ENCODE measurements at places on chromosomes 11 and 22. TPM values are rescaled to one million over a fixed set of nuclear protein-coding genes. Genes with fewer than 3 reads are reported as not detected.
A peak's percentile ranks its signal among the peaks of the same experiment; 100 is the strongest.

ISX gene
- polyA plus RNA-seq, result 0.14 TPM

SH3BP1 gene
- polyA plus RNA-seq, result 5.9 TPM

NCF4 gene
- polyA plus RNA-seq, result 4.0 TPM

XKR3 gene
- polyA plus RNA-seq, result not detected

DNA sequence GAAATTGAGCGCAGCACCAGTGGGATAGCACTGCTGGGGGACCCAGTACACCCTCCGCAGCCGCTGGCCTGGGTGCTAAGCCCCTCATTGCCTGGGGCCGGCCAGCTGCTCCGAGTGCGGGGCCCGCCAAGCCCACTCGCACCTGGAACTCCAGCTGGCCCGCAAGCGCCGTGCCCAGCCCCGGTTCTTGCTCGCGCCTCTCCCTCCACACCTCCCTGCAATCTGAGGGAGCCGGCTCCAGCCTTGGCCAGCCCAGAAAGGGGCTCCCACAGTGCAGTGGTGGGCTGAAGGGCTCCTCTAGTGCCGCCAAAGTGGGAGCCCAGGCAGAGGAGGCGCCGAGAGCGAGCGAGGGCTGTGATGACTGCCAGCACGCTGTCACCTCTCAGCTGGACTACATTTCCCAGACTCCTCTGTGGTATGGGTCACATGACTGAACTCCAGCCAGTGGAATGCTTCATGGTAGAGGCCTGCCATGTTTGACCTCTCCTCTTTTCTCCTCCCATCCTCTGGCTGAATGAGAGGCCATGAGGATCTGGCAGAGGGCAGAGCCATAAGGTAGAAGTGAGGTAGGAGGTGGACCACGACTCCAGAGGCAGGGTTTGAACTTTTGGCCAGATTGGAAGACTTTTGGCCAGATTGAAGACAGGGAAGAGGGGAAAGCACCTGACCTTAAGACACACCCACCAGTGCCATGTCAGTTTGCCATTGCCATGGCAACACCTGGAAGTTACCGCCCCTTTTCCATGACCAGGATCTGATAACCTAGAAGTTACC, 6.2 kb downstream of the MRGPRD start:
- H3K27ac ChIP-seq, result no peak overlapping the region
- no peaks in the 10 kb centered on the region for H3K36me3 ChIP-seq
- no peaks in the 10 kb centered on the region for H3K4me1 ChIP-seq
- no peak overlapping the region for H3K4me3 ChIP-seq
- no peak for DNase-seq

DNA sequence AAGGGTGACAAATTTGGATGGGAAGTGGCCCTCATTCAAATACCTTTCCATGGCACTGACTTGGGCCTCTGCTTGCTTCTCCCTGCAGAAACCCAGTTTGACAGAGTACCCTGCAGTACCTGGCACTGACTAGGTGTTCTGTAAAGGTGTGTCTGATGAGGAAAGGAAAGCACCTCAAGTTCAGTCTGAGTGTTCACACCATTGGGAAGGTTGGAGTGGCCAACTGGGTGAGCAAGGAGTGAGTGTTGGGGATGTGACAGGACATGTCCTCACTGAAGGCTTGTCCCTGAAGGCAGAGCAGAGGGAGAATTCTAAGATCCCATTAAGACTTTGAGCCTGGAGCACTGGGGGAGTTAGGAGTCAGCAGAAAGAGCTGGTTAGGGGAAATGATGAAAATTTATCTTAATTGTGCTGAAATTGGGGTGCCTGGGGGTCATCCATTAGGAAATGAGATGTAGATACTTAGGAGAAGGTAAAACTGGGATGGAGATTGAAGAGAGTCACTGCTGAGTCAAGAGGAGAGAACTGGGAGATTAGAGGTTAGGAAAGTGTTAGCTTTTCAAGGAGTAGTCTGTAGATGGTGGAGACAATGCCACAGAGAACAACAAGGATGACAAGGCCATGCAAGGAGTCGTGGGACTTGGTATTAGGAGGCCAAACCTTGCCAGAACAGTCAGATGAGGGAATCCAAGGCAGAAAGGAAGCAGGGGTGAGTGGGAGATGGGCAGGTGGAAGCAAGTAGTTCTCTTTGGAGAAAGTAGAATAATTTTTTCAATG, 6.1 kb downstream of the SREBF2 start:
- DNase-seq, result no peak
- no peak overlapping the region for H3K4me3 ChIP-seq
- H3K4me1 ChIP-seq, result peaks cover 22% of the 10 kb centered on the region
- H3K36me3 ChIP-seq, result no peaks in the 10 kb centered on the region
- H3K27ac ChIP-seq, result peak overlapping the region; percentile 5

GRCh38 chr22:44443641-44444235, 54.3 kb downstream of the RTL6 start:
- H3K27me3 ChIP-seq, result no peaks in the 10 kb centered on the region
- no peak overlapping the region for H3K4me3 ChIP-seq
- H3K36me3 ChIP-seq, result no peaks in the 10 kb centered on the region
- H3K4me1 ChIP-seq, result no peaks in the 10 kb centered on the region
- no peak for DNase-seq

C11orf91 gene
- not detected for polyA plus RNA-seq

DNA sequence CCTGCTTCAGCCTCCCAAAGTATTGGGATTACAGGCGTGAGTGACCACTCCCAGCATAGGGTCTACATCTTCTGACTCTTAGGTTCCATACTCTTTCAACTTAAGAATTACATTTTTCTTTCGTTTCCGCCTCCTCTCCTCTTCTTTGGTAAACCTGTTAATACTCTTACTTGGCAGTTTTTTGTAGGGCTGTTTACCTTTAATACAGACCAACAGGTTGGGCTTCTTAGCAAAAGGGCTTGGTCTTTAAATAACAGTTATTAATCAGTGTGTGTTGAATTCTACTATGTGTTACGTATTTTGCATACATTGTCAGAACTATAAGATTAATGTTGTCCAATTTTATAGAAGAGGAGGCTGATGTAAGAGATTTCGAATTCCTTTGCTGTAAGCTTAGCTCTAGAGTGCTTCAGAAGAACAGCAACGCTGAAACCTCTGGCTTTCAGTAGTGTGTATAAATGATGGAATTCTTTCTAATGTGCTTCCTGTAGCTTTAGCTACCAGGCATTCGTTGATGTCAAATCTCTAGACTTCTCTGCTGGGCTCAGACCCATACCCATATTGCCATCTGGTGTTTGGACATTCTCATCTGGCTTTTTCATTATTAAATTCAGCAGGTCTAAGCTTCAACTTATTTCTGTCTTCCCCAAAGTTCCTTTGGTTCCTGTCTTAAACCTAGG, 3.1 kb downstream of the FDX1 start:
- peak overlapping the region; percentile 77 for H3K4me3 ChIP-seq
- no peaks in the 10 kb centered on the region for H3K27me3 ChIP-seq
- peaks cover 19% of the 10 kb centered on the region for H3K4me1 ChIP-seq
- no peak for DNase-seq
- H3K36me3 ChIP-seq, result no peaks in the 10 kb centered on the region

GRCh38 chr11:15180212-15180792, 65.6 kb downstream of the INSC start:
- H3K27ac ChIP-seq, result no peak overlapping the region
- no peaks in the 10 kb centered on the region for H3K4me1 ChIP-seq
- no peak overlapping the region for H3K4me3 ChIP-seq
- DNase-seq, result no peak

GRCh38 chr11:75499423-75500190, 26.1 kb downstream of the GDPD5 start:
- H3K27me3 ChIP-seq, result no peaks in the 10 kb centered on the region
- no peak overlapping the region for H3K4me3 ChIP-seq

BTBD18 gene
- polyA plus RNA-seq, result 0.05 TPM

NUP50 gene
- polyA plus RNA-seq, result 11.8 TPM

OR5B21 gene
- not detected for polyA plus RNA-seq

UNC93B1 gene
- polyA plus RNA-seq, result 36.5 TPM

GRCh38 chr11:59184691-59185339, 12.9 kb downstream of the DTX4 start:
- H3K27ac ChIP-seq, result peak overlapping the region; percentile 74
- H3K4me1 ChIP-seq, result no peaks in the 10 kb centered on the region
- no peak for DNase-seq
- no peaks in the 10 kb centered on the region for H3K27me3 ChIP-seq
- no peaks in the 10 kb centered on the region for H3K36me3 ChIP-seq
- no peak overlapping the region for H3K4me3 ChIP-seq

GRCh38 chr11:124839972-124840621, 25.1 kb upstream of the ROBO3 start:
- H3K27ac ChIP-seq, result no peak overlapping the region
- peak overlapping the region; percentile 5 for H3K4me3 ChIP-seq
- no peaks in the 10 kb centered on the region for H3K27me3 ChIP-seq
- H3K36me3 ChIP-seq, result no peaks in the 10 kb centered on the region

DNA sequence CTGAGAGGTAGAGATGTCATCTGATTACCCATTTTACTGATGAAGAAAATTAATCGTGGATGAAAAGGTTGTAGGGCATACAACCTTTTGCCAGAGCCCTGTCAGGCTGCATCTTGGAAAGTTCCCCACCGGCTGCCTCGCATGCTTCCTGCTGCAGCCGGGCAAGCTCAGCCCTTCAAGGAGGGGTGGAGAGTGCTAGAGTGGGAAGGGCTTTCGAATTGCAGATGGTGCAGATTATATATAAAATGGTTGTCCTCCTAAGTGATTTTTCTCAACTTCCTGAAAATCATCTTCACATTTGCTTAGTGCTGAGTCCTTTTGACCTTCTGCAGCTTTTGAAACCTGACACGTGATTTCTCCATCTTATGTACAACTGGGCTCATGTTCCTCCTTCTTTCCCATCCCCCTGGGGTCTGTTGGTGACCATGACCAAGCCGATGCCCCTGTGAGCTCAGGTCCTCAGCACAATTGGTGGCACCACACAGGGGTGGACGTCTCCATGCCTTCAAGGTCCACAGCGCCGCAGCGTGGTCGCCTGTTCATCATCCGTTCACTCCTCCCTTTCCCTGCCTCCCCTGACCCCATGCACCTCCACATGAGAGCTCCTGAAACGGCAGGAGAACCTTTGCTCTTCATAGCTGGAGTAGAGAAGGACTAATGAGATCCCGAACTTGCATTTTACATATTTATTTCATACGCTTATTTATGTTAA, 47.6 kb upstream of the MYO18B start:
- no peak overlapping the region for H3K4me3 ChIP-seq
- DNase-seq, result no peak
- H3K36me3 ChIP-seq, result no peaks in the 10 kb centered on the region
- no peak overlapping the region for H3K27ac ChIP-seq

DNA sequence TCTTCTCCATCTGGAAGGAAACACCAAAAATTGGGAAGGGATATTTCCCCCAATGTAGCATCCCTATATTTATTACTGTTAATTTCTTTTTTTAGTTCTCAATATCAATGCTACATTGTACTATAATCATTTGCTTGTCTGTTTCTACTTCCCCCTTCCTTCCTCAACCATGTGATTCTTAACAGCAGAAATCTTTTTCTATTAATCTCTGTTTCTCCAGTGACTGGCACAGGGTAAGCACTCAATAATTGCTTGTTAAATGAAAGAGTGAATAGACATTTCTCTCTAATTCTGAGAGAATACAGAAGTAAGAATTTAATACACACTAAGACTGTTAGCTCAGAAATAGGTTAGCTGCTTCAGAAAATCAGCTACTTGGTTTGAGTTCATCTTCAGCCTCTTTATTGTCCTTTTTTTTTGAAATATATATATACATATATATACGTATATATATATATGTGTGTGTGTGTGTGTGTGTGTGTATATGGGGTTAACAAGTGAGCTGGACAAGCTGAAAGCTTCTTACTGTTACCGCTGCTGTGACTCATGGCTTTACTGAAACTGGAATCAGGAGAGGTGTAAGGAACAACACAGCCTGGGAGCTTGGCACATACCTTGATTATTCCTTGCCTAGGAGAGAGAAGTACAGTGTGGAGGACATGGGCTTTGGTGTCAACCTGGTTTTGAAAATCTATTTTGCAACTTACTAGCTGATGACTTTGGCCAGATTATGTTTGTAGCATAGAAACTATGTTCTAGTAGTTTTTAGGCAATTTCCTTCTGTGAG, 26.2 kb upstream of the PDE3B start:
- no peaks in the 10 kb centered on the region for H3K27me3 ChIP-seq
- no peak overlapping the region for H3K27ac ChIP-seq
- no peak for DNase-seq
- H3K36me3 ChIP-seq, result no peaks in the 10 kb centered on the region
- no peak overlapping the region for H3K4me3 ChIP-seq
- H3K4me1 ChIP-seq, result peaks cover 12% of the 10 kb centered on the region

DNA sequence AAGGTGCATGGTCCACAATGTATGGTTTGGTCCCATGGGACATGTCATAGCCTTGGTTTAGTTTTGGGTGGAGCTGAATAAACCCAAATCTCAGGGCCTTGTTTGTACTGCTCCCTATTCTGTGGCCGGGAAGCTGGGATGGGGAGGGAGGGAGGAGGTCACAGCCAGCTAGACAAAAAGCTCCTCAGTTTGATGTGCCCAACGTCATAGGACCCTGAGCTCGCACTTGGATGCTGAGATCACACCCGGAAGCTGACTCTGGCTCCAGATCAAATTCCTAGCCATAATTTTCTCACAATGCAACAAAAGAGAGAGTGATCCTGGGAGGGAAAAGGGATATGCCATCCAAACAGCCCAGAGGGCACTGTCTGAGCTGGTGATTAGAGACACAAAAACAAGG, 1.5 kb downstream of the HSPB2 start:
- H3K4me1 ChIP-seq, result peaks cover 24% of the 10 kb centered on the region
- H3K27me3 ChIP-seq, result no peaks in the 10 kb centered on the region
- no peak for DNase-seq
- H3K4me3 ChIP-seq, result no peak overlapping the region
- H3K27ac ChIP-seq, result peak overlapping the region; percentile 49

GRCh38 chr11:33706546-33706945, 5.9 kb upstream of the C11orf91 start:
- peaks cover 16% of the 10 kb centered on the region for H3K36me3 ChIP-seq
- H3K4me1 ChIP-seq, result peaks cover 29% of the 10 kb centered on the region
- DNase-seq, result no peak
- H3K27me3 ChIP-seq, result no peaks in the 10 kb centered on the region

DNA sequence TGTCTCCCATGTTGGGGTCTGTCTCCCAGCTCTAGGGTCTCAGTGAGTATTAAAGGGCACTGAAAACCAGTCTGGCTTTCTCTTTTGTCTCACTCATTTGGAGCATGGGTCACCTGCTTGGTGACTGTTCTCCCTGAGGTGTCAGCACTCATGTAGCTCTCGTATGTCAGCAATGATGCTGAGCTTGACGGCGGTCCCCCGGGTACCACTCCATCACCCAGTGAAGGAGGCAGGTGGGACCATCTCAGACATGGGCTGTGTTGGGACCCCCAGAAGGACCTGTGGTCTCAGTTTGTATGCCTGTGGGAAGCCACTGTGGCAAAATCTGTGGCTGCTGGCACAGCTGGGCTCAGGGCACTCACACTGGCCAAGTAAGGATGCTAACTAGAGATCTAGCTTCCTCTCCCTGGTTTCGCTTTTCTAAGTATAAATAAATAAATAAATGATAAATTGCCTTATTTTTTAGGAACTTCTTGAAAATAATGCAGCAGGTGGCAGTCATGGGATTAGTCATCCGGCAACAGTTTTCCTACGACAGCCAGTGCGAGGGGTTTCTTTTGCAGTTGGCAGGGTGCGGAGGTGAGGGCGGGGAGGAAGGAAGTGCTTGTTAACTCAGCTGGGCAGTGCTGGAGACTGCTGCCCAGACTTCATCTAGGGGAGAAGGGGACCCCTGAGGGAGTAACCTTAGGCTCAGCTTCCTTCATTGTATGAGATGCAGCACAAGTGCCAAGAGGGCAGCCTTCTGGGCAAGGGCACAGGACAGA, 48.8 kb downstream of the OSBP2 start:
- no peak overlapping the region for H3K27ac ChIP-seq
- no peaks in the 10 kb centered on the region for H3K36me3 ChIP-seq
- DNase-seq, result no peak
- no peaks in the 10 kb centered on the region for H3K27me3 ChIP-seq

SLC6A5 gene
- not detected for polyA plus RNA-seq
